ENCODE measurements at places on chromosomes 3 and 15. TPM values are rescaled to one million over a fixed set of nuclear protein-coding genes. Genes with fewer than 3 reads are reported as not detected.

The UPK1B gene
- 13.1 TPM for total RNA-seq

DNA sequence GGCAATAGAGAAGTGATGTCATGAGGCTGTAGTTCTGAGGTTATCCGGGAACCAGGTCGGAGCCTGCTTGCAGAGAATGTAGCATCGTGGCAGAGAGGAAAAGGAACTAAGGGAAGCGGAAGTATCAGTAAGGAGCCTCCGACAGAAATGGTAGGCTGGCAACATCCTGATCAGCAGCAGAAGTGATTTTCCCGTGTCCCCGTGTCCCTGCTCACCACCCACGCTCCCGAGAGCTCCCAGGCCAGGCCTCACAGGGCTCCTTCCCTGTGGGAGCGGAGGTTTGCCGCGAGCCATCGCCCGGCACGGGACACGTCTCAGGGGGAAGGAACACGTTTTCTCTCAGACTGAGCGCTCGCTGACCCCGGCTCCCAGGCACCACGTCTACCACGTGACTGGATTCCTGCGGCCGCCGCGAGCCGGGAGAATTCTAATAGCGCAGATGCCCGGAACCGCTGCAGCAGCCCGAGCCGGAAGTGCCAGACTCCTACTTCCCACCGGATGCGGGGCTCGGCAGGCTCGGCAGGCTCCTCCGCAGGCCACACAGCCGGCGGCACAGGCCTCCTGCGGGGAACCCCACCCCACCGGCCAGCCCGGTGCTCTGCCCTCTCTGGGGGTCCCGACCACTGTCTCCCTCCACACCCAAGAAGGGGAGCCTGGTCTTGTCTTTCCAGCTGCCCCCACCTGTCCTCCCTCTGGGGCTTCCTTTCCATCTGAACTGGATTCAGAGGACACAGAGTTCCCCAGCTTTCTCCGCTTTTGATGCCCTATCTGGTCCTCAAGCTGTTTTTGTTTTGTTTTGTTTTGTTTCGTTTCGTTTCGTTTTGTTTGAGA is 99.3 kb downstream of the BDH1 start:
- peak; percentile 92 for DNase-seq

The HMCES gene
- 39.1 TPM for total RNA-seq

- no peak for DNase-seq
These were observed 290.9 kb downstream of the C3orf38 start for GRCh38 chr3:88440701-88441100.

The DCLK3 gene
- 2.7 TPM for total RNA-seq

DNA sequence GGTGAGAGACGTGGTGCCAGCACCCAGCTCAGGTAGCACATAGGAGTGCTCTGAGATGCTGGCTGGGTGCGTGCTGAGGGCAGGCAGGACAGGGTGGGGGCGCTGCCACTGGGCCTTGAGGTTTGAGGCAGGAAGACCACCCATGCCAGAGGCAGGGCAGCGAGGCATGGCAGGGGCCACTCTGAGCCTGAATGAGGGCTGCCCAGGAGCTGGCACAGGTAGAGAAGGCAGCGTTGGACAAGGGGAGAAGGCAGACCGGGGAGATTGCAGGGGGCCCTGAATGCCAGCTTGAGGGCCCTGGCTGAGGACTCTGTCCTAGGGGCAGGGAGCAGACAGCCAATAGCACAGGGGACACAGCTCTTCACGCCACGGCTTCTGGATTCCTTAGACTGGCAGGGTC is 50.2 kb downstream of the ADAMTS7 start:
- no peak for DNase-seq

DNA sequence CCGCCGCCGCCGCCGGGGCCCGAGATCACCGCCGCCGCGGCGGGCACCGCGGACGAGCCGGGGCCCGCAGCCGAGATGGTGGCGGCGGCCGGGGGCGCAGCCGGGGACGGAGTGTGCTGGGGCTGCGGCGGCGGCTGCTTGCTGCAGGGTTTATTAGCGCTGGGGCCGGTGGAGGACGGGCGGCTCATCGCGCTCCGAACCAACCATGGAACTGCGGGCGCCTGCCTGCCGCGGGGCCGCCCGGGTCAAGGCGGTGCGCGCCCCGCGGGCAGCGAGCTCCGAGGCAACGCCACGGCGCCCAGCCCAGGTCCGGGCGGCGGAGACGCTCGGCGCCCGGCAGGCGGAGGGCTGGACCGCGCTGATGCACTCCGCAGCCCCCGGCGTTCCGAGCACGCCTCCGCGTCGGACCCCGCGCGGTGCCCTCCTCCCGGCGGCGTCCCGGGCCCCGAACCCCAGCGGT is 277 bp downstream of the SIAH2 start:
- no peak for DNase-seq

The GOLGA8G gene
- not detected for total RNA-seq

- DNase-seq = no peak
These were observed 18.4 kb upstream of the GABRA5 start for GRCh38 chr15:26848498-26848897.

GRCh38 chr15:42716626-42717025 is 20.3 kb downstream of the CDAN1 start:
- DNase-seq = no peak

DNA sequence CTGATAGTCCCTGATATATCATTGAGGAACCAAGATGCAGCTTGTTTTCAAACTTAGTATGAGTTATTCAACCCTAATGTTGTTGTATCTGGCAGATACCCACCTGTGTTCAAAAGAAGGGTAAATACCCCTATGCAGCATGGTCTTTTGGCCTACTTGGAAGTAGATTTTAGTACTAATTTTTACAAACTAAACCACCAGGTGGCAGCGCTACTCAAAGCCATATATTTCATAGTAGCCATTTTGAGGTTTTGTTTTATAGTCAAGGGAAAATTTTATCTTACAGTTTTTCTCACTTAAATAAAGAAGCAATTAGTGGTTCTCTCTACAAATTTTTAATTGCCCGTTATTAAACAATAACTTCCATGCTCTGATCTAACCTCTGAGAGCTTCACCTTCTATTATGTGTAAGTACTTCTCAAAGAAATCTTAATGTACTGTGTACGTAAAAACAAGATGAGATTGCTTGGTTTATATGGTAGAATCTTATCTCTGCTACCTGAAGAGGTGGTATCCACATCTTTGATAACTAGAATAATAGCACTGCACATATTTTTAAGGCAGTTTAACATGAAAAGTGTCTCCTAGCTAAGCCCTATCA is 31.5 kb upstream of the MLF1 start:
- DNase-seq = peak; percentile 58

The PDZRN3 gene
- total RNA-seq = 7.9 TPM

GRCh38 chr3:102025606-102026270 is 176.4 kb downstream of the NFKBIZ start:
- DNase-seq = no peak

GRCh38 chr15:95175914-95176658 is 944.7 kb downstream of the MCTP2 start:
- no peak for DNase-seq

DNA sequence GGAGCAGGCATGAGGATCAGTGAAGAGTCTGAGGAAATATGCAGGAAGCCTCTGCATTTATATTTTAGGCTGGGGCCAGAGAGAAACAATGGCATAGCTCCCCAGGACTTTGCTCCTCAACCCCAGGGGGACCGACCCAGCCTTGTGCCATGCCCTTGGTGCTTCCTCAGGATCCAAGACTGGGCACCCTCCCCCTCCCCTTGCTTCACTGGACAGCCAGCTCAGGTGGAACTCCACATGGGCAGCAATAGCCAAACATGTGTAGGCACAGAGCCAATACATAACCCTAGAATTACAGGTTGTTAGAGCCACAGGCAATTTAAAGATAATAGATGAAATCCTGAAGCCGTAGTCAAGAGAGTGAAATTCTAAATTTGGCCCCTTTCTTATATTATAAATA is 73.0 kb upstream of the ETV5 start:
- DNase-seq = no peak

DNA sequence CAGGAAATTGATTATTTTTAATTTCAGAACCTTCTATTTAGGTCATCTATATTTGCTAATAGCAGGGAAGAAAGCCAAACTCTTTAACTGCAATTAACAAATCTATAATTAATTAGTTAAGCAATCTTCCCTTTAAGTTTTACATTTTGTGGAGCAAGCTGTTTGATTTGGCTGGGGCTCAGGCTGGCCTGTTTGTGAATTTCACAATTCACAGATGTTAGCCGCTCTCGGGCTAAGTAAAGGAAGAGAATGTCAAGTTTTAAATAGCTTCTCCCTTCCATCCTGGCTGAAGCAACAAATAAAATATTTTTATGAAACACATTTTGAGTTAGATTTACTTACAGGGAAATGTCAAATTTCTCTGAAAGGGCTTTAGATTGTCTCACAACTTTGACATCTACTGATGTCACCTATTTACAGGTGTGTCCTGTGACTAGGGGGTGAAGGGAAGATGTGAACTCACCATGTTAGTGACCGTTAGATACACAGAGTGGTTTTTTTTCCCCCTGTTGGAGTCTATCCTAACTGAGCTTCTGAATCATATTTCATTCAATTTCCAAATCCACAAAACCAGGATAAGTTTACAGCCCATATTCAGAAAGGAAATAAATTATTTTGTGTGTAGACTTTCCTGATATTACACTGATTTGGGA is 1.3 kb upstream of the TP63 start:
- no peak for DNase-seq

DNA sequence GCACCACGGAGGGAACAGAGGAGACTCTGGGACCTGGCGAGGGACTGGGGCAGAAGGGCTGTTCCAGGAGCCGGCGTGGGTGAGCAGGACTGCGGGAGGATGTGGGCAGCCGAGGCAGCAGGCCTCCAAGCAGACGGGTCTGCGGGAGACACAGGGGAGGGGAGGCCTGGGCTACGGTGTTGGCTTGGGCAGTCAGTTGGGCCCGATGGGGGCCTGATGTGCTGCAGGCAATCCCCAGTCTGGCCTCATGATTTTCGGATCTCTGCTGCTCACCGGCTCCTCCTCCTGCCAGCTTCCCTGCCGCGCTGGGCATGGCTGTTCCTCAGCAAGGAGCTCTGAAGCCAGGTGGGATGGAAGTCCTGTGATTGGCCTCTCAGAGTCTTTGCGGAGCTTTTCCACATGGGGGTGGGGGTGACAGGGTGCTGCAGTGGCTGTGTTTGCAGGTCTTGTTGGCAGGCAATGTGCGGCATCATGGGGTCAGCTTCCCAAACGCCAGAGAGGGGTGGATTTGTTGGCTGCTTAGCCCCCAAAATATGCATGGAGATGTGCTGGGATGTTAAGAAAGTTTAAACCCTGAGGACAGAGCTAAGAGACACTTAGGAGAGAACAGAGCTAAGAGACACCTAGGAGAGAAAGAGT is 19.3 kb downstream of the MINAR1 start:
- peak; percentile 88 for DNase-seq

The CHAC1 gene
- total RNA-seq = 6.8 TPM

- DNase-seq = no peak
These were observed 96.0 kb downstream of the C3orf70 start for GRCh38 chr3:185056908-185057307.

GRCh38 chr15:47885920-47886319 is 168.6 kb downstream of the SEMA6D start:
- no peak for DNase-seq

- peak; percentile 78 for DNase-seq
These were observed 16.6 kb upstream of the AEN start for GRCh38 chr15:88604381-88605188.

The PRSS50 gene
- total RNA-seq = 0.63 TPM

The STT3B gene
- total RNA-seq = 131 TPM

The STAC gene
- total RNA-seq = 0.59 TPM

- no peak for DNase-seq
These were observed 357.4 kb downstream of the TBL1XR1 start for GRCh38 chr3:176839901-176840300.

DNA sequence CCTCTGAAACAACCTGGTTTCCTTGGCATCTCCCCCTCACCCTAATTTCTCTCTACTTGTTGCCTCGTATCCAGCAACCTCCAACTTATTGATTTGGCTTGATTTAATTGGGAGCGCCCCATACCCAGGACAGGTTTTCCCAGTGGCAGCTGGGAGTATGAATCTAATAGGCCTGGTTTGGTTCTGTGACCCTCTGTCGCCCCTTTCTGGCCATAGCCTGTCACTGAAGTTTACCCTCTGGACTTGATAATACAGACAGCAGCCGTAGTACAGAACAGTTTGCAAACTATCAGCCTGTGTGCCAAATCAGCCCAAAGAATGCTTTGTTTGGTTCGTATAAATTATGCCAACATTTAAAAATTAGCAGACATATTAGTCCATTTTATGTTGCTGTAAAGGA is 525.1 kb upstream of the GOLIM4 start:
- DNase-seq = peak; percentile 88

GRCh38 chr3:17799312-17799711 is 56.9 kb upstream of the TBC1D5 start:
- no peak for DNase-seq
